CD4-positive, alpha-beta T cell treated with Interleukin-12 subunit alpha and Interleukin-12 subunit beta, for 1 hour (primary cell): ENCODE measurements at places on chromosomes 7 and 10.

- no peak for DNase-seq
Measured at GRCh38 chr10:98134117-98134430, 383 bp upstream of the R3HCC1L start.

DNA sequence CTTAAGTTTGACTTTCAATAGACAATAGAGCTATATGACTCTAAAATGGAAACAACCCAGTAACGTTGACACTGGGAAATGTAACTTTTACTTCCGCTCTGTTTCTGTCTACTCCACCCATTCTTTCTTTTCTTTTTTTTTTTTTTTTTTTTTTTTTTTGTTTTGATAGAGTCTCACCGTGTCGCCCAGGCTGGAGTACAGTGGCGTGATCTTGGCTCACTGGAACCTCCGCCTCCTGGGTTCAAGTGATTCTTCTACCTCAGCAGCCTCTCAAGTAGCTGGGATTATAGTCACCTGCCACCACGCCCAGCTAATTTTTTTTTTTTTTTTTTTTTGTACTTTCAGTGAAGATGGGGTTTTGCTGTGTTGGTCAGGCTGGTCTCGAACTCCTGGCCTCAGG, 13.9 kb downstream of the PRSS2 start:
- peak; percentile 76 for DNase-seq

GRCh38 chr10:58044072-58044471, 223.6 kb downstream of the IPMK start:
- DNase-seq, result no peak

DNA sequence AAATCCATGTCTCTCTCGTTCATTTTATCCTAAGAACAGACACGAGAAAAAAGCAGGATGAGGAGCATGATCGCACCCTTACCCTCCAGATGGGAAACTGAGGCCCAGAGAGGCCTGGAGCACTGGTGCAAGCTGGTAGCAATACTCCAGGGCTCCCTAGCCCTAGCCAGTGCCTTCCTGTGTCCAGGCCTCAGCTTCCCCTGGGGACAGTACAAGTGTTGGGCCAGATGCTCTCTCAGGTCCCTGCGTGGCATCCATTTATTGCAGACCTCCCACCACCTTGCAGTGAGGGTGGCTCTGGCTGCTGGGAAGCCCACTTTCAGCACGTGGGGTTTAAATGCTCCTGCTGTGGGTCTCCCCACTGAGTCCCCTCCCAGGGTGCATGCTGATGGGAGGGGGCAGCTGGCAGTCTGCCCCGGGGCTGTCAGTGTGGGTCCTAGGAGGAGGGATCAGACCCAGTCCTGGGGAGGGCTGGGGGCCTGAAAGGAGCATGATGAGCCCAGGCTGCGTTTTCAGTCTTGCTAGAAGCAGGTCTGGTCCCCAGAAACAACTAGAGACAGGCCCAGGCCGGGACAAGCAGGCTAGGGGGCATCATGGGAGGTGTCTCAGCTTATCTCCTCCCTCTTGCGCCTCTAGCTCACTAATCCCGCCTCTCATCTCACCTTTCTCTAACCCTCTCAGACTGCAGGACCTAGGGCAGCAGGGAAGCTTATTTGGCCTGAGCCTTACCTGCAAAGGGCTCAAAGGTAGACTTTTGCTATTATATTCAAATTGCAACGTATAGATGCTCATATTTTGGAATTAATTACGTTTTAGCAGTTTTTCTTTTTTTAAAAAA, 662 bp upstream of the PPIF start:
- no peak for DNase-seq

DNA sequence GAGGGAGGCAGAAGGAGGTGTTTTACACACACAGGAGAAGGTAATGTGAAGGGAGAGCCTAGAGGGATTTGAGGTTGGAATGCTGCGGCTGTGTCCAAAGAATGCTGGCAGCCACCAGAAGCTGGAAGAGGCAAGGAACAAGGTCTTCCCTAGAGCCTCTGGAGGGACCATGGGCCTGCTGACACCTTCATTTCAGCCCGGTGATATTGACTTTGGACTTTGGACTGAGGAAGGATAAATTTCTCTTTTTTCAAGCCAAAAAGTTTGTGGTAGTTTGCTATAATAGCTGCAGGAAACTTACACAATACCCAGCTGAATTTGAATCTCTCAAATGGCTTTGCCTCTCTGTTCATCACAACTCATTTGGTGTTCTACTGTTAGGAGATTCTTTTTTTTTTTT, 34.6 kb downstream of the UBN2 start:
- no peak for DNase-seq

GRCh38 chr10:111338035-111338434, 261.2 kb downstream of the ADRA2A start:
- DNase-seq, result no peak

- no peak for DNase-seq
Measured at GRCh38 chr10:37801557-37801956, 55.9 kb downstream of the ZNF248 start.

DNA sequence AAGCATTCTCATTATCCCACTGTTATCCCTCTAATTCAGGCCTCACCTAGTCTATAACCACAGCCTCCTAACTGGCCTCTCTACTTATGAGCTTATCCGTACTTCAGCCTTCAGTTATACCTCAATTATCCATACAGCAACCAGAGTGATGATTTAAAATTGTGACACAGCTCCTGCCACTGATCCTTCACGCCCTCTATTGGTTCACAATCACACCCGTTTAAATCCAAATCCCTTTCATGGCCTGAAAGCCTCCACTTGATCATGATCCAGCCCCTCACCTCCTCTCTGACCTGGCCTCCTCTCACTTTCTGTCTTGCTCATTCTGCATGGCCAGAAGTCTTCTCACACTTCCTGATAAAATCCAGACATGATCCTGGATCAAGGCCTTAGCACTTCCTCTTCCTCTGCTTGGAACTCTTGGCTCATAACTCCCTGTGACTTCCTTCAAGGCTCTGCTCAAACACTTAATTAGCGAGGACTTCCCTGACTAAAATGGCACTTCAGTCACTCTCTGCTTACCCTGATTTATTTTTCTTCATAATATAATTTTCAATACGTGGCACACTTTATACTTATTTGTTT, 19.0 kb upstream of the TMEM26 start:
- DNase-seq, result no peak

- no peak for DNase-seq
Measured at GRCh38 chr7:152743600-152743999, 16.0 kb upstream of the ACTR3B start.

GRCh38 chr7:16078076-16078952, 343.0 kb downstream of the CRPPA start:
- DNase-seq, result peak; percentile 42

DNA sequence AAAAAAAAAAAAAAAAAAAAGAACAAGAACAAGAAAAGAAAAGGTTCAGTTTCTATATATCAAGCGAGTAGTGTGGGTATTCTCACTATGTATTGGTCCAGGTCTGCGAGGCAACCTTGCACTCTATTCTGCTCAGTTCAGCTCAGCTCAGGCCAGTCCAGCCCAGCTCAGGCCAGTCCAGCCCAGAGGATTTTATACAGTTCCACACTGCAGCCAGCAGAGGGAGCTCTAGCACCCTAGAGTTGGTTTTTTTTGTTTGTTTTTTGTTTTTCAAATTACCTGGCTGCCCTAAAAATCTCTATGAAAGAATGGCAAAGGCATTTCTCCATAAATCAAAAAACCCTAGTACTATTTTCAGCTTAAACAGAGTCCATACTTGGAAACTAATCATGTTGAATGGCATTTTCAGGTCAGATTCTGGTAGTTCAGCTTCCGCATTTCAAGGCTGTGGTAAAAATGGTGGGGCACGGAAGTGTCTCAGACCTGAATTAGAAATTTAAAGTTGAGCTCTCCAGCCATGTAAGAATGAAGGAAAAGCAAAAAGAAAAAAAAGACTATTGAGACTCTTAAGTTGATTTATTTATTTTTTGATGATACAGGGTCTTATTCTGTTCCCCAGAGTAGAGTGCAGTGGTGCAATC, 55.2 kb upstream of the GSDME start:
- peak; percentile 52 for DNase-seq

DNA sequence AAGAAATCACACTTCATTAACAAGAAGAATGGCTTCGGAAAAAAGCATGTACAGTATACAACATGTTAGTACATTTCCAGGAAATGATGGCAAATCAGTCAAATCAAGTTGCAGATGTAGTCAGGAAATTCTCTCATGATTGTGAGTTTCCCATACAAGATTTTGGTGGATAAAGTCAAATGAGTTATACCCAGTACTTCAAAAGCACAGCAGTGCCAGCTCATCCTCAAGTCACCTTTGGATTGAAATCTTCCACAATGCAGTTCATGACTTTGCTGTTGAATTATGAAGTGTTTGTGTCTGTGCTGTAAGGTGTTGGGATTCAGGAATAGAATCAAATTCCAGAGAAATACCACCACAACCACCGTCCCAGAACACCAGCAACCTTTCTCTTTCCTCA, 301.3 kb upstream of the BMPER start:
- DNase-seq, result no peak

- no peak for DNase-seq
Measured at GRCh38 chr10:59299933-59300332, 62.4 kb downstream of the FAM13C start.

DNA sequence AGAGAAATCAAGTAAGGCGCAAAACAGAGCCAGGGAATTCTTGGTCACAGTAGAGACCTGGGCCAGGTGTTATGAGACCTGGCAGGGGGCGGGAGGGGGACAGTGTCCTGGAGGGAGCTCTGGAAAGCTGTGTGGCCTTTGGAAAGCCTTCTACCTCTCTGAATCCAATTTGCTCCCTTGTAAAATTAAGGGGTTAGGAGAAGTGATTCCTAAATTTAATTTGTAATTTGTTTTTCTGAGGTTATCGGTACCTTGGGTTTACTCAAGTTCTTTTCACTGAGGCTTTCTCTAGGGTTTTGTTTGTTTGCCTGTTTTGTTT, 920.8 kb downstream of the TYW1 start:
- DNase-seq, result no peak

- no peak for DNase-seq
Measured at GRCh38 chr10:21715531-21716195, 181.6 kb downstream of the MLLT10 start.

- no peak for DNase-seq
Measured at GRCh38 chr7:34260279-34260678, 354.9 kb downstream of the BMPER start.

GRCh38 chr7:142870147-142870559, 15.3 kb downstream of the EPHB6 start:
- no peak for DNase-seq

- DNase-seq, result no peak
Measured at GRCh38 chr10:76169246-76169645, 737.8 kb downstream of the LRMDA start.
